ENCODE measurements at places on chromosomes 11 and 22. TPM values are rescaled to one million over a fixed set of nuclear protein-coding genes. Genes with fewer than 3 reads are reported as not detected.

GRCh38 chr11:134857035-134857434 lies 445.0 kb upstream of the B3GAT1 start:
- no peaks in the 10 kb centered on the region for H3K27me3 ChIP-seq
- H3K36me3 ChIP-seq: no peaks in the 10 kb centered on the region
- no peak for DNase-seq
- no peaks in the 10 kb centered on the region for H3K4me1 ChIP-seq
- no peak overlapping the region for H3K4me3 ChIP-seq
- H3K27ac ChIP-seq: no peak overlapping the region

GRCh38 chr11:72609476-72609875 lies 64.7 kb downstream of the PDE2A start:
- H3K36me3 ChIP-seq: no peaks in the 10 kb centered on the region
- H3K4me3 ChIP-seq: no peak overlapping the region
- H3K27ac ChIP-seq: no peak overlapping the region
- no peak for DNase-seq
- no peaks in the 10 kb centered on the region for H3K4me1 ChIP-seq

GRCh38 chr11:71947498-71947897 lies 18.7 kb downstream of the RNF121 start:
- DNase-seq: no peak
- no peak overlapping the region for H3K27ac ChIP-seq
- no peak overlapping the region for H3K4me3 ChIP-seq
- no peaks in the 10 kb centered on the region for H3K36me3 ChIP-seq

Gene AP1B1
- total RNA-seq: 58.2 TPM

Gene CRYAB
- total RNA-seq: 271 TPM

DNA sequence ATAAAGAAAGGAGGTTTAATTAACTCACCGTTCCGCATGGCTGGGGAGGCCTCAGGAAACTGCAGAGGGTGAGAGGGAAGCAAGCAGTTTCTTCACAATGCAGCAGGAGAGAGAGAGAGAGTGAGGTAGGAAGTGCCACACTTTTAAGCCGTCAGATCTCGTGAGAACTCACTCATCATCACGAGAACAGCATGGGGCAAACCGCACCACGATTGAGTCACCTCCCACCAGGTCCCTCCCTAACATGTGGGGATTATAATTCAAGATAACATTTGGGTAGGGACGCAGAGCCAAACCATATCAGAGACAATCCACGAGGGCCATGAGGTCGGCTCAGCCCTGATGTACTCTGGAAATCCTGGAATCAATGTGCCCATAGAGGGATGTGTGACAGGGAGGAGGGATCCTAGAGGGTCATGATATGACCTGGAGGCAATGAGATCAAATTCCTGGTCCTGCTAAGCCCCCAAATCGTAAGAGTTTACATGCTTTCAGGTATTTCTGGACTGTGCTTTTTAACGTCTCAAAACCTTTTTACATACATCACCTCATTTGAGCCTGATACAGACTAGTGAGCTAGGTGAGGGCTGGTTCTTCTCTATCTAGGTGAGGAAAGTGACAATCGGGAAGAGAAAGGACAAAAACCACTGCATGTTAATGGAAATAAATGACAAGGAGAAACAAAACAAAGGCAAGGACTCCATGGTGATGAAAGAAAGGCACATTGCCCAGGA lies 19.5 kb upstream of the RASSF10 start:
- no peak overlapping the region for H3K27ac ChIP-seq
- H3K4me1 ChIP-seq: no peaks in the 10 kb centered on the region
- H3K4me3 ChIP-seq: peak overlapping the region; percentile 19
- no peak for DNase-seq
- no peaks in the 10 kb centered on the region for H3K27me3 ChIP-seq
- H3K36me3 ChIP-seq: no peaks in the 10 kb centered on the region

DNA sequence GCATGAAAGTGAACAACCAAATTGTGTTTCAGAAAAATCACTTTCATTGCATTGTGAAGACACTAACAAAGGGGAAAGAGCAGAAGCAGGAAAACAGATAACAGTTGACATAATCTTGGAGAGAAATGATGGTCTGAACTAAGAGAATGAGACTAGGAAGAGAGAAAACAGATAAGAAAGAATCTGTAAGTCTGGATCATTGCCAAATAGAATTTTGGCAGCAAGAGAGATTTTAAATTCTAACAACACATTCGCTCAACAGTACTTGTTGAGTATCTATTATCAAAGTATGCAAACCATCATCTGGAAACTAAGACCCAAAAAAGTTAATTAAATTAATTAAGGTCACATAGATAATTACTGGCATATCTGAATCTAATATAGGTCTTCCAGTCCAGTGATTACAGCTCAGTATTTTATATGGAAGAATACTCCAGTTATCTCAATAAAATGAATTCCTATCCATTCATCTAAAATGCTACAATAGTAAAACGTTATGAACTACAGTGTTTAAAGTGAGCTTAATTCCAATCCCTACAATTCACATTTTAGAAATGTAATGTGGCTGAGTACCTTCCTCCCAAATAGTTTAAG lies 166.7 kb upstream of the FAT3 start:
- no peak for DNase-seq
- no peak overlapping the region for H3K27ac ChIP-seq
- H3K4me3 ChIP-seq: no peak overlapping the region
- no peaks in the 10 kb centered on the region for H3K36me3 ChIP-seq
- H3K4me1 ChIP-seq: no peaks in the 10 kb centered on the region

Gene SYCE3
- total RNA-seq: not detected

Gene CACNA1I
- total RNA-seq: 0.32 TPM

DNA sequence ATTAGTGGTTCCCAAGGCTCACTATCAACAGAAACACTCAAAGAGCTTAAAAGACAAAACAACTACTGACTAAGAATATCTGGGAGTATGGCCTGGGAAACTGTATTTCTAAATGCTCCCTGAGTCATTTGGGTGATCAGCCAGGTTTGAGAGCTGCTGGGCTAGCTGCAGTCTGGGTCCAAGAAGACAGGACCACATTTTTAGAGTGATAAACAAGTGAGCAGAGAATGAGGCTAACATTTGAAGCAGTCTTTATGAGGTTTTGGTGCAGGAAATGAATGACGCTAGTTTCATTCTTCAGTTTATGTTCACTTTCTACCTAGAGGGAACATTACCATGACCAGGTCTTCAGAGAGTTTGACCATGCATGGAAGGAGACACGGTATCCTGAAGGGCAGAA lies 97.7 kb downstream of the TEAD1 start:
- no peak overlapping the region for H3K4me3 ChIP-seq
- peak overlapping the region; percentile 44 for H3K27ac ChIP-seq
- H3K4me1 ChIP-seq: no peaks in the 10 kb centered on the region
- H3K27me3 ChIP-seq: no peaks in the 10 kb centered on the region

DNA sequence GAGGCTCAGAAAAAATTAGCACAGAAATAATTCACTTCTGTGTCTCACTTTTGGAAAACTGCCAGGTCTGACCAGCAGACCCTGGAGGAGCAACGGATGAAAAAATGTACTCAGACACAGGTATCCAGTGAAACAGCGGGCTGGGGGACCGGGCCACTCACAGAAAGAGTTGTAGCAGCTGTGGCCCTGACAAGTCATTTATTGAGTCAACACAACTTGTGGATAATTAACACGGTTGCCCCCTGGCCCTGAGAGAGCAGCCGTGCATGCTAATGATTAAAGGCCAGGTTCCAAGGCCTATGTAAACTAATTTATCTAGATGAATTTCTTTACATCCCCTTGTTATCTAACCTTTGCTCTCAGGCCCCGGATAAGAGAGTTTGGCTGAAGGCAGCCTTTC lies 131.3 kb downstream of the AASDHPPT start:
- H3K27ac ChIP-seq: no peak overlapping the region
- no peaks in the 10 kb centered on the region for H3K36me3 ChIP-seq
- DNase-seq: no peak
- no peaks in the 10 kb centered on the region for H3K27me3 ChIP-seq
- H3K4me3 ChIP-seq: no peak overlapping the region

Gene MYOD1
- not detected for total RNA-seq

All from breast epithelium (tissue), 4 donors.